Hematopoietic multipotent progenitor cell treated with erythropoietin and hydrocortisone succinate and interleukin-3 and kit ligand, for 8 days (in vitro differentiated cells): ENCODE measurements at places on chromosomes 7 and 10.

GRCh38 chr7:115582956-115583355 is 447.6 kb downstream of the TFEC start:
- DNase-seq = no peak

GRCh38 chr10:105837951-105838350 is 1196.9 kb downstream of the SORCS3 start:
- DNase-seq = no peak

DNA sequence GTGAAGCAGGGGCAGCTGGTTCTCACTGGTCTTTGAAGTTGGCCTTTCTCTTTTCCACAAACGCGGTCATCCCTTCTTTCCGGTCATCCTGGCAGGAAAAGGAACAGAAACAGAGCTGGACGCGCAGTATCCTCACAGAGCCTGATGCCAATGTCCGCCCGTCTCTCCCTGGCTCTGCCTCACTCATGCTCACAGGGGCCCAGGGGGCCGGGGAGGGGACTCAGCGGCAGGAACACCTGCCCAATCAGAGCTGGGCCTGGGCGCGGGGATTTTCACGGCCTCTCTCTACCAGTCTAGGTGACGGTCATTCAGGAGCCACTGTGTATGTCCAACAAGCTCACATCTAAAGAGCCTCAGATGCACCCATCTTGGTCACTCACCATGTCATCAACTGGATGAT is 5.0 kb upstream of the FUOM start:
- DNase-seq = no peak

DNA sequence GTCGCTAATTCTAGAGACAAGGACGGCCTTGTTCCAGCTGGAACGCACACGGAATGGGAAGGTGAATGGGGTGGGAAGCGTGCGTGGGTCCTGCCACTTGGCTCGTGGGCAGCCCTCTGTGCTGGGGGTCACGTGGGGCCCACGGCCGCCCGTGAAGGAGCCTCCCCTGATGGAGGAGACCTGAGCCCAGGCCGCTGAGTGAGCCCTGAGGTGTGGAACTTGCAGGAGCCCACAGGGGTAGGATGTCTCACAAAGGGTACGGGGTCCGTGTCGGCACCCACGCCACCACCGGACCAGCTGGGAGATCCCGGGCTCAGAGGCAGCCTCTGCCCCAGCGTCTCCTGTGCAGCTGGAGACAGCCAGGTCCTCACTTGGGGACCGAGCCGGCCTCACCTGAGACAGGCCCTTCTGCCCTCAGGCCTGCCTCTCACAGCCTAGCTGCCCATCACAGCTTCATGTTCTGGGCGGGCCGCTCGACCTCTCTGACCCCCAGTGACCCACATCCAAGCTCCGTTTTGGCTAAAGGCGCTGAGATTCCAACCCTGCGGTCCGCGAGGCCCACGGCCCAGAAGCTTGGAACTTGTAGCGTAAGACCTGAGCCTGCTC is 84.8 kb downstream of the FOXL3 start:
- no peak for DNase-seq

DNA sequence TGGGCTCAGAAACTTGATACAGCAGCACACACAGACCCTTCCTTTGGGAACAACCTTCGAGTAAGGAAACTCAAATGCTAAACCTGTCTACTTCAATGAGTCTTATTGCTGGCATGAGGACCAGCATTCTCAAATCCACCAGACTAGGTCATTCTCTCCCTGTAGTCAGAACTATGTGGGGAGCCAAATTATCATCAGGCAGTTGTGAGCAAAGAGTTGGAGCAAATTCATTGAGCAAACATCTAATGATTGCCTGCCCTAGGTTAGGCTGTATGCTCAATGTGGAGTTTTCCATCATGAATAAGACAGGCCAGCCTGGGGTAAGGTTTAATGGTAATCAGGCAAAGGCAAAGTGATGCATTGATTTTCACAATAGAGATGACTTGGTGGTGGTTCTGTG is 3.6 kb downstream of the EPDR1 start:
- DNase-seq = no peak

- no peak for DNase-seq
These were observed 9.7 kb upstream of the ATP6V0E2 start for GRCh38 chr7:149864023-149864422.

- DNase-seq = no peak
These were observed 6.4 kb downstream of the LFNG start for GRCh38 chr7:2525658-2526630.

- DNase-seq = no peak
These were observed 1150.3 kb downstream of the TYW1 start for GRCh38 chr7:68146983-68147382.

- no peak for DNase-seq
These were observed 45.2 kb upstream of the ZRANB1 start for GRCh38 chr10:124896751-124897150.

DNA sequence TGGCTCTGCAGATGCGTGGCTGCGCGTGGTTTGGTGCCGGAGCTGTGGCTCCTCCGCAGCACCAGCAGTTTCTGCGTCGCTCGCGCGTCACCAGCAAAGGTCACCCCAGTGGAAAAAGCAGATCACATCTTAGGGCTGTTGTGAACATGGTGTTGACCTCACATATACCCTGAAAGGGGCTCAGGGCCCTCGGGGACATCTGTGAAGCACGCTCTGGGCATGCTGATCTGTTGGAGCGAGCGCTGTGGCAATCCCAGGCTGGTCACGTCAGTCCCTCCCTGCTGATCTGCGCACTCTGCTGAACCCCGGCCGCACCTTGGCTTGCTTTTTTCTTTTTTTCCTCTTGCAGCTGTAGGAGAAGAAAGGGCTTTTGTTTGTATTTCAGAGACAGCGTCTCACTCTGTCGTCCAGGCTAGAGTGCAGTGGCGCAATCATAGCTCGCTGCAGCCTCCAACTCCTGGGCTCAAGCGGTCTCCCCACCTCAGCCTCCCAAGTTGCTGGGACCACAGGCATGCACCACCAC is 33.3 kb upstream of the AP5Z1 start:
- no peak for DNase-seq
